GM23338 (cell line): ENCODE measurements at places on chromosomes 16 and 17. TPM values are rescaled to one million over a fixed set of nuclear protein-coding genes. Genes with fewer than 3 reads are reported as not detected.

- peak; percentile 97 for DNase-seq
These were observed 2.7 kb downstream of the CETP start for GRCh38 chr16:56964243-56965148.

MYH13 gene
- not detected in 2 replicates for polyA plus RNA-seq

- DNase-seq = no peak
These were observed 96.1 kb downstream of the C17orf67 start for GRCh38 chr17:56737421-56738161.

GLTPD2 gene
- 0.33 and 0.47 TPM in 2 replicates for polyA plus RNA-seq

- DNase-seq = no peak
These were observed 1028.1 kb upstream of the EEF2KMT start for GRCh38 chr16:6125483-6126259.

DNA sequence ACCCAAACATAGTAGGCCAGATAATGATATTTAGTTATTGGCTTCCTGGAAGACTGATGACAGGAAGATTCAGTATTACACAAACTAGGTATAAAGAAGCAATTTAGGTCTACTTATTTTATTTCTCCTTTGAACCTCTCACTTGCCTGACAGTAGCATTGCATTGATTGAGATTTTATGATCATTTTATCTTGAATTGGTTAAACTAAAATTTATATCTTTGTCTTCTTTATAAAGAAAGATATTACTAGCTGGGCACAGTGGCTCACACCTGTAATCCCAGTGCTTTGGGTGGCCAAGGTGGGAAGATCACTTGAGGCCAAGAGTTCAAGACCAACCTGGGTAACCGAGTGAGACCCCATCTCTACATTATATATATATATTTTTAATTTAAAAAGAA, 14.4 kb downstream of the HLF start:
- DNase-seq = no peak

DNA sequence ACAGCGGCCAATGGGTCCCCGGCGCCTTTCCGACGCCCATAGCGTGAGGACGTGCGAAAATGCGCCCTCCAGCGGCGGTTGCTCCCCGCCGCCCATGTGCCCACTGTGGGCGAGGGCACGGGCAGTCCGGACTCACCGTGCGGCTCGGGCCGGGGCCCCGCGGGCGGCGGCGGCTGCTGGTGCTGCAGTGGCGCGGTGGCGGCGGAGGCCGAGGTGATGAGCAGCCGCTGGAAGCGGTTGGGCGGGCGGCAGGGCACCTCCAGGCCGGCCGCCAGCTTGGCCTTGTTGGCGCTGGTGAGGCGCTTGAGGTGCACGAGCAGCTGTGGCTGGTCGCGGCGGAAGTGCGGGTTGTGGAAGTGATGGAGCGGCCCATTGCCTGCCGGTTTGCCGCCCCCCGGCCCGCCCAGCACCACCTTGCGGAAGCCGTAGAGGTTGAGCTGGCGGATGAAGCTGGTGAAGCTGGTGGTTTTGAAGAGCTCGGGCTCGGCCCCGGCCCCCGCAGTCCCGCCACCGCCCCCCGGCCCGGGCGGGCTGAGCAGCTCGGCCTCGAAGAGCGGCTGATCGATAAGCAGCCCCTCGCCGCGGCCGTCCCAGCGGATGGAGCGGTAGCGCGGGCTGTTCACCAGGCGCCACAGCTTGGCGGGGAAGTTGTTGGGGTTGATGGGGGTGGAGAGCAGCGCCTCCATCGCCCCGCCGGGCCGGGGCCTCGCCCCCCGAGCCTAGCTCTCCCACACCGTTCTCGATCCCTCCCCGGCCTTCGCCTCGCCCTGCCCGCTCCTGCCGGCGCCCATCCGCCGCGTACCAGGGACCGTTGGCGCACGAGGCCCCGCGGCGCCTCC, at the start of gene HSF5:
HSF5 (minus strand) TSS at position 820 of the 839 bp plus-strand sequence; CDS start at position 686, 134 bp downstream.
- peak; percentile 87 for DNase-seq

GRCh38 chr16:49839017-49839825, 16.7 kb downstream of the ZNF423 start:
- DNase-seq = peak; percentile 57

DNA sequence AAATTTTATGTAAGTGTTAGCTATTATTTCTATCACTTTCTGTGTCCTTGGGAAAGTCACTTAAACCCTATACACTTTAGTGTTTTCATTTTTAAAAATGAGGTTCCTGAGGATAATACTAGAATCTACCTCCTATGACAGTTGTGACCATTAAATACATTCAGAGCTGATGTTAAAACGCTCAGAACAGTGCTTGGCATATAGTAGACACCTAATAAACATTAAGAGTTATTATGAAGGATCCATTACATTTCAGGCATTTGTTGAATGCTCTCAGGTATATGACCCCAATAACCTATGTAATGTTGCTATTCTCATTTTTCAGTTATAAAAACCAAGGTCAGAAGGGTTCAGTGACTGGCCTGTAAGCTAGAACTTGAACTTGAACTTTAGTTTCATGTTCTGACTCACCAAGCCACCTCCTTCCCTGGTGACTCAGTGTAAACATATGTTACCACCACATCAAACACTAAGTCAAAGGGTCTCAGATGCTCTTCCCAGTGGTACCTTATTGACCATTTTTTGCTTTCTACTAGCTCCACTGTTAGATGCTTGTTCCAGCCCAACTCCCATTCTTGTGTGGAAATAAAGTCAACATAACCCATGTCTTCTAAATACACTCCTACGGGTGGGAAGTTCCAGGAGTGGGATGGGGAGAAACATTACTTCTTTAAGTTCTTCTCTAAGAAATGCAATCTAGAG, 47.6 kb downstream of the HSD17B2 start:
- DNase-seq = no peak

DNA sequence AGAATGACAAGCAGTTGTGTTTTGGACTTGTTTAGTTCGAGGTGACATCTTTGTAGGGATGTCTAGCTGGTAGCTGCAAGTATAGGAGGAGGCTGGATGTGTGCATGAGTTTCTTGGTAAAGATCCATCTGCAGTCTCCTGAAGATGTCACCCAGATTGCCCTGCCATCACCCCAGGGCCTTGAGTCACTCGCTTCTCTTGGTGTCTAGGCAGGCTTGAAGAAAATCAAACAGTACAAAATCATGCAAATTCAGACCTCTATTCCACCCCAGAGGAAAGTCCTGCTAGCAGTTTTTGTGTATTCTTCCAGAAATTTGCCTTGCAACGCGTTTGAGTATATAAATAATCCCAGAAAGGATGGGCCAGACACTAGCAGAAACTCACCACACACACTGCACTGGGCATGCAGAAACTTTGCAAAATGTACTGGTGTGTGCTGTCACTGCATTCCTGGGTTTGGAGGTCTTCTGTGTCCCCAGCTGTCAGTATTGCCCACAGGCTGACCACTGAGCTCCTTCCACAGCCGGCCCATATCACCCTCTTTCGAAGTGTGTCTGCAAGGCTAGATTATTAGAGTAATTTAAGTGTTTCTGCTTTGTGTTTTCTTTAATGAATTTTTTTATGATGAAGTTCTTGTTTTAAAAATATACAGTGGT, 51.5 kb downstream of the TENT4B start:
- no peak for DNase-seq

DNA sequence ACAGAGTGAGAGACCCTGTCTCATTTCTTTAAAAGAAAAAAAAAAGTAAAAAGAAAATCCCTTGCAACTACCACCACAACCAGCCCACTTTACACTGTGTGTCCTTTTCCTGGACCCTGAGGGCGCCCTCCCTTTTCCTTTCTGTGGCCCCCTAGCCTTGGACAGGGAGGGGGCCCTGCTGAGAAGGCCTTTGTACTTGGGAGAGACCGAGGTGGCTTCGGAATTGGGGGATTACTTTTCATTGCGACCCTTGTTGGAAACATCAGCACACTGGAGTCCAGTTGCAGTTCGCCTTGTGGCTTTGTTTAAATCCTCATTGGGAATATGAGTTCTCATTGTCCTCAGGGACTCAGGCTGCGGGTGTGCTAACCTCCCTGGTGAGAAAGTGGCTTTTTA, 9.4 kb upstream of the DNASE1 start:
- DNase-seq = no peak

PEMT gene
- 55.2 and 62.7 TPM in 2 replicates for polyA plus RNA-seq

DNA sequence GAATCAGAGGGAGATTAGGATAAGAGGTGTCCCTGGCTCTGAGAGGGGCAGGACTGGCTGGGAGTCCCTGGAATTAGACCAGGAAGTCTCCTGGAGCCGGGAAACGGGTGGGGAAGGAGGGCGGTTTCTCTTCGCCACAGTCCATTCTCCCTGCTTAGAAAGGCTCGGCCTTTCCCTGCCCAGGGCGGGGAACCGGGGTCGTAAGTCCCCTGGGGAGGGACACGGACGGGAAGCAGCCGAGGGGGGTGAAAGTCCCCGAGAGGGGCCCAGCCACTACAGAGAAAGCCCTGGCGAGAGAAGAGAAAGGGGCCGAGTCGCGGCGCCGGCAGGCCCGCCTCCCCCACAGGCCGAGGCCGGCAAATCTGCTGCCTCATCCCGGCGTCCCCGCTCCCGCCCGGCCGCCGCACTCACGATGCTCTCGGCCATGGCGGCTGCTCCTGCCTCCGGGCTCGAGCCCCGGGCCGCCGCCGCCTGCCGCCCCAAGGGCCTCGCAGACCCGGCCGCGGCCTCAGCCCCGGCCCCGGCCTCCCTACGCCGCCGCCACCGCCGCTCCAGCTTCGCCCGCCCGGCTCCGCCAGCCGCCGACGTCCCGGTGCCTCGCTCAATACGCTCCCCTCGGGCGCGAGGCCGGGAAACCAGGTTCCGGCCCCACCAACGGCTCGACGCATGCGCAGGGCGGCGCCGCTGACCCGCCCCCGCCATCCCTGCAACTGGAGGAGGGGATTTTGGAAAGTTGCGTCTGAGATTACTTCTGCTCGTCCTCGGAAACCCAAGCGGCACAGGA, at the start of the genes NPLOC4 and TSPAN10:
NPLOC4 (minus strand) TSS at position 608 of the 784 bp plus-strand sequence; CDS start at position 426, 182 bp downstream.
TSPAN10 (plus strand) TSS at position 692 of the 784 bp plus-strand sequence. CDS start 5,217 bp downstream, outside the sequence.
- peak; percentile 91 for DNase-seq

ZNF594 gene
- polyA plus RNA-seq = 5.3 and 7.0 TPM in 2 replicates

ASGR2 gene
- not detected in 2 replicates for polyA plus RNA-seq

DNA sequence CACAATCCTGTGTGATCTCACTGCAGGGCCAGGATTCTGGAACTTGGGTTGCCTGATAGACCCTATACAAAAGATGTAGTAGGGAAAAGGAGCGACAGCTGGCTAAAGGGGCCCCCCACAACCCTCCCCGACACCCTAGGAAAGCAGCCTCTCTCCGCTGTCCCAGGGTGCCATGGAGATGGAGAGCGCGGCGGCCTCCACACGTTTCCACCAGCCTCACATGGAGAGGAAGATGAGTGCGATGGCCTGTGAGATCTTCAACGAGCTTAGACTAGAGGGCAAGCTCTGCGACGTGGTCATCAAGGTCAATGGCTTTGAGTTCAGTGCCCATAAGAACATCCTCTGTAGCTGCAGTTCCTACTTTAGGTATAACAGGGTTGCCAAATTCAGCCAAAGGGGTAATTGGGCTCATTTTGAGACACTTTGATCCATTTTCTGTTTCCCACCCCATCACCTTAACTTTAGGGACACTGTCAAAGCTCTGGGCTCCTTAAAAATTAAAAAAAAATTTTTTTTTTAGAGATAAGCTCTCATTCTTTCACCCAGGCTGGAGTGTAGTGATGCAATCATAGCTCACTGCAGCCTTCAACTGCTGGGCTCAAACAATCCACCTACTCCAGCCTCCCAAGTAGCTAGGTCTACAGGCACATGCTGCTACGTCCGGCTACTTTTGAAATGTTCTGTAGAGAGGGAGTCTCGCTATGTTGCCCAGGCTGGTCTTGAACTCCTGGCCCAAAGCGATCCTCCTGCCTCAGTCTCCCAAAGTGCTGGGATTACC, at the start of gene KLHL10:
KLHL10 (plus strand) TSS at position 65 of the 778 bp plus-strand sequence; CDS start at position 173, 108 bp downstream.
- no peak for DNase-seq

DNA sequence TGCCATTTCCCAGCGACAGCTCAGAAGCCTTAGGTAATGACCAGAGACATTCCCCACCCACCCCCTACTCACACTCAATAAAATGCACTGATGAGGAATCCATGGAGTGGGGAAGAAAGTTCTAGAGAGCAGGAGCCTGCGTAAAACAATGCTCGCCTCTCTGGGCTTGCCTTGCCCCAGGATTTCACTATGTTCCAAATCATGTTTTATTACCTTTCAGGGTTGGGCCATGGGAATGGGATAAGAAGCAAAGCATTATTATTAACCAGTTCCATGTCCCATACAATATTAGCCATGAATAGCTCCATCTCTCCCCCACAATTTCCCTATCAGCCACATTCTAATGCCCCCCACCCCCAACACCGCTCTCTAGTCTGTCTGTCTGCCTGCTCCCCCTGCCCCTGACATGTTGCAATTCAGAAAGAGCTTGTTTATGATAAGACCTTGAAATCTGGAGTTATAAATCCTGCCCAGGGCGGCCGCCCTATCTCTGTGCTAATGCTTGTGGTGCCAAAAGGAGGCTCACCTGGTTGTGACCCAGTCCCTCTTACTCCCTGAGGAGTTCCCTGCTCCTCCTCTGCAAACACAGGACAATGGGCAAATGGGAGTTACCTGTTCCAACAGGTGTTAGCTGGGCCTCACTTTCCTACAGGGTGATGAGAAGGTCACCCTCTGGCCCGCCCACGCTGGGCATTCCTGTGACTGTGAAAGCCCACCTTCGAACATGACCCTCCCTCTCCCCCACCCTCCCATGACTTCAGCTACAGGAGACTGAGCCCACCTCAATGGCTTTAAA, 28.0 kb upstream of the DDX52 start:
- DNase-seq = no peak

DNA sequence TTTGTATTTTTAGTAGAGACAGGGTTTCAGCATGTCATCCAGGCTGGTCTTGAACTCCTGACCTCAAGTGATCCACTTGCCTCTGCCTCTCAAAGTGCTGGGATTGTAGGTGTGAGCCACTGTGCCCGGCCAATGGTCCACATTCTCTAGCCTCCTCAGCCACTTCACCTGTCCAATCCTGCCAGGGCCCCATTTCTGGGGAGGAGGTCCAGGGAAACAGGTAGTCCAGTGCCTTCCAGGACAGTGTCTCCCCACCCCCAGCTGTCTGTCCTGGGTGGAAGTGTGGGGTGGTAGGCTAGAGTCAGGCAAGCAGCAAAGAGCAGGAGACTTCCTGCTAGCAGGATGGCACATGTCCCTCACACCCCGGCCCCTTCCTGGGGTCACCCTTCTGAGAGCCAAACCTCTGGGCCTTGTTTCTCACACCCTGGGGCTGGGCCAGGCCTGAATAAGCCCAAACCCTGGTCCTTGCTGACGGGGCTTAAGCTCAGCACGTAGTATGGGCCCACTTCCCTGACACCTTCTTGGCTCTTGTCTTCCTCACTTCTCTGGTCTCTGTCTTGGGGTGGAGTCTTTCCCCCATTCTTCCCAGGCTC, 5.0 kb downstream of the FHOD1 start:
- DNase-seq = no peak

- no peak for DNase-seq
These were observed 734.2 kb upstream of the KIF2B start for GRCh38 chr17:53088481-53088880.

GRCh38 chr16:2420035-2420434, 9.2 kb upstream of the CCNF start:
- no peak for DNase-seq

- DNase-seq = no peak
These were observed 6.3 kb upstream of the RAB37 start for GRCh38 chr17:74730491-74731346.

GRCh38 chr16:14240964-14241363, 169.8 kb downstream of the MRTFB start:
- no peak for DNase-seq
